Natural killer cell treated with Interleukin-12 subunit alpha and Interleukin-12 subunit beta and Interleukin-15 and Interleukin-18, amount 100 ng/mL, for 72 hours (primary cell): ENCODE measurements at places on chromosomes 6 and 20.

- DNase-seq, result no peak
These were observed 138.3 kb upstream of the SNX9 start for GRCh38 chr6:157684620-157685299.

DNA sequence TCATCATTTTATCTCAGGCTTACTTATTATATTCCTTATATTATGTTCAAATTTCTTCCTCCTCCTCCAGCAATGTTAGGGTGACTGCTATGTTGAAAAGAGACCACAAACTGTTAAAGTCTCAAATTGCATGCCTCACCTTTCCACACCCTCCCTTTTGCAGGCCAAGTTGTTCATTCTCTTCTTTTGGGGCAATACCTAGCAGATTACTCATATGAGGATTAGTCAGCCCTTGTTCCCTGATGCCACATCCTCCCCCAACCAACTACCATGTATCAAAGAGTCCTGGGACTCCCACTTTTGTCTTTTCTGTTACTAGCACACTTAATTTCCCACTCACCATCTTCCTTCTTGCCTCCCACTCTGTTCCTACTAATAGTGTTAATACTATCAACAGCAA is 434.7 kb downstream of the BCKDHB start:
- no peak for DNase-seq

- peak; percentile 75 for DNase-seq
These were observed at the start of gene PHACTR2 for GRCh38 chr6:143677891-143678791. TSS of gene PHACTR2 (plus strand) at chr6:143677965. CDS start at chr6:143678164, 199 bp downstream.

DNA sequence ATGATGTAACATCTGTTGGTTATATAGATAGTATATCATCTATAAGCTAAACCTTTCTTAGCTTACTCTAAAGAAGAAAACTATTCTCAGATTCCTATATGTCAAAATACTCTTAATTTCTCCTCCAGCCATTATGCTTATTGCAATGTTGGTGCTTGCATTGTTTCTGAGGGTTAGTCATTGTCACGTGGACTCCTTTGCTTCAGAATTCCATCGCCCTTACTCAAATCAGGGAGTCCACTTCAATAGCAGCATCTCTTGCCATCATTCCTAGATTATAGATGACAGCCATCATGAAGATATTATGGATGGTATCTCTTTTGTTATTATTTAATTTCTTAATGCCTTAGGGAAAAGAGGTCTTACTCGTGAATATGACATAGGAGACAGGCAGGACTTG is 776.1 kb downstream of the TENT5A start:
- DNase-seq, result no peak

DNA sequence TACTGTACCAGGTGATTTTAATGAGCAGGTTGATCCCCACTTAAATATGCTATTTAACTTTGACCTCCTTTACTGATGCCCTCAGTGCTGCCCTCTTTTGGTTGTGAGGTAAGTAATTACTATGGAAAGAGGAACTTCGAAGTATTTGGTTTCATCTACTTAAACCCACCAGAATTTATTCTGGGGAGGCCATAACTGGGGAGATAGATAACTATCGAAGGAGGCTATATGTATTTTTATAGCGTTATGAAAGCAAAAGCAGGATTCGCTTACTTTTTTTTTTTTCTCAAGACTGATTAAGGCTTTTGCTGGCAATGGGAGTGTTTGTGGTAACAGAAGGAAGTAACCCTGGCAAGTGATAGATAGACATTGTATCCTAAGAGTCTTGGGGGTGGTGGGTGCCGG is 168.9 kb upstream of the CENPW start:
- no peak for DNase-seq

- no peak for DNase-seq
These were observed 43.7 kb upstream of the CEP162 start for GRCh38 chr6:84271061-84271716.

- DNase-seq, result no peak
These were observed 678.6 kb upstream of the CITED2 start for GRCh38 chr6:140052736-140053729.

GRCh38 chr20:56222945-56223344 is 25.6 kb upstream of the MC3R start:
- no peak for DNase-seq

- DNase-seq, result no peak
These were observed 174.0 kb upstream of the FOXQ1 start for GRCh38 chr6:1137849-1138248.

DNA sequence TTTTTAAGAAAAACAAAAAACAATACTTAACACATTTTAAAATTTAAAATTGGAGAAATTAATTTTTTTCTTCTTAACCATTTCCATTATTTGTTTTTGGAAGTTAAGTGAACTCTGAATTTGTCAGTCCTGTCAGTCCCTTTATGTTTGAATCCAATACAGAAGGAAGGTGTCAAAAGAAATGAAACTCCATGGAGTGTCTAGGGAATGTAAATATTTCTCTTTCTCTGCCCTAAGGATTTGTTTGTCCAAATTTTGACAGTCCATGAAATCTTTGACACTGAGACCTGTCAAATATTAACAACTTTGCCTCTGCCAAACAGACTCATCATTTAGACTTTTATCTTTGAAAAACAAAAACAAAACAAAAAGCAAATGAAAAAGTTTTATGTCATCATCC is 166.4 kb downstream of the EPHA7 start:
- DNase-seq, result no peak
